Cardiac fibroblast (primary cell): ENCODE measurements at places on chromosomes 13 and 19.

DNA sequence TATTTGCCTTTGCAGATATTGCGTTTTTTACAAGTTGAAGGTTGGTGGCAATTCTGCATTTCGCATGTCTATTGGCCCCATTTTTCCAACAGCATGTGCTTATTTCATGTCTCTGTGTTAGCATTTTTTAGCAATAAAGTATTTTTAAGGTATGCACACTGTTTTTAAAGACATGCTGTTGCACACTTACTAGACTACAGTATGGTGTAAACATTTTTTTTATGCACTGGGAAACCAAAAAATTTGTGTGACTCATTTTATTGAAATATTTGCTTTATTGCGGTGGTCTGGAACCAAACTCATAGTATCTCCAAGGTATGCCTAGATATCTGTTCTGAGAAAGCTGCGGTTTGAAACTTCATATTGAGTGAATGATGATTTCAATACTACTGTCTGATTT is 55.4 kb upstream of the RNF113B start:
- DNase-seq = no peak

DNA sequence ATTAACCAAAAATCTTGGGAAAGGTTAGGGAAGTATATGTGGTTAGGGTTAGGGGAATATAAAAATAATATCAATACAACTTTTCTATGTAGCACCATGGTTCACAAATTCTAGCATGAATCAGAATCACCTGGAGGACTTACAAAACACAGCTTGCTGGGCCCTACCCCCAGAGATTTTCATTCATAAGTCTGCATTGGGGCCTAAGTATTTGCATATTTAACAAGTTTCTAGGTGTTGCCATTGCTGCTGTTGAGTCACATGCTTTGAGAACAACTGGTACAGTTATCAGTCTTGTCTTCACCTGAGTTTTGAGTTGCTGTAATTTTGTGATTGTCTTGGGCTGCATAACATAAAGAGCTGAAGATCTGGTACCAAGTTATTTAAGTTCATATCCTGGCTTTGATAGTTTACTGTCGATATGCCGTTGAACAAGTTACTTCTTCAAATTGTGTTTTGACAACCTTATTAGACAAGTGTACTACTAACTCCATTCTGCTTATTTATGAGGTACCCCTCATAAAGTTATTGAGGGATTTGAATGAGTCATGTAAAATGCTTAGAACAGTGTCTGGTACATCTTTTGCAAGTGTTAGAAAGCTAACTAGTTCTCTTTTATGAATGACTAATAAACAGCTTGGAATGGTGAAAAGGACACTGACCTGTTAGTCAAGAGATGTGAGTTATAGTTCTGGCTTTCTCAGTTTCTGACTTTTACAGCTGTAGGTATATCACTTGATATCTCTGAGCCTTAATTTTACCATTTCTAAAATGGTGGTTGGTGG is 132.9 kb downstream of the PAN3 start:
- no peak for DNase-seq

DNA sequence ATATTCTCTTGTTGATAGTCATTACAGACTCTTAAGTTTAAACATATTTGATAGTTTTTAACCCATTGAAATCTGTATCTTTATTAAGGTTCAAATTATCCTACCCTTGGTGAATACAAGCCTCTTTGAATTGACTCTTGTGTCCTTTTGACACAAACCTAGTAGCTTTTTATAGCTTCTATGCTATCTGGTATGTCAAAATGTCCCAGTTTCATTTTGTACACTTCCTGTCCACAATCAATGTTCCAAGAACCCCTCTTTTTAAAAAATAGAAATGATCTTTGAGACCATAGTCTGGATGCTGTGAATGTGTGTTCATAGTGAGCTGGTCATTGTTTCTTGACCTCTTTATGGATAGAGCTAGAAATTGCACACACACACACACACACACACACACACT is 39.2 kb upstream of the FGF14 start:
- no peak for DNase-seq

DNA sequence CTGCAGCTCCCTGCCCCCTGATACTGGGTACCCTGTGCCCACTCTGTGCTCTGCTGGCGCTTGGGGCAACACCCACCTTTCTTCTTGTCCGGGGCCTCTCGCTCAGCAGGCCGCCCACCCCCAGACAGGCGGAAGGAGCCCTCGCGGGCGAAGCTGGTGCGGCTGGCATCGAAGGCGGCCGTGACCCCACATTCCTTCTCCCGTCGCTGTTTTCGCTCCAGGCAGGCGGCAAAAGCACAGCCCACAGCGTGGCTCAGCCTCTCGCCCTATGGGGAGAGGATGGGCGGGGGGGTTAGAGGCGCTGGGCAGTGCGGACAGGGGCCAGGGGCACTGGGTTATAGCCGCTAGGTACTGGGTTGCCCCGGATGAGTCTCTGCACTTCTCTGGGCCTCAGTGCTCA is 13.3 kb downstream of the NUMBL start:
- no peak for DNase-seq

- DNase-seq = no peak
These were observed 270.9 kb downstream of the DACH1 start for GRCh38 chr13:71596116-71596515.

DNA sequence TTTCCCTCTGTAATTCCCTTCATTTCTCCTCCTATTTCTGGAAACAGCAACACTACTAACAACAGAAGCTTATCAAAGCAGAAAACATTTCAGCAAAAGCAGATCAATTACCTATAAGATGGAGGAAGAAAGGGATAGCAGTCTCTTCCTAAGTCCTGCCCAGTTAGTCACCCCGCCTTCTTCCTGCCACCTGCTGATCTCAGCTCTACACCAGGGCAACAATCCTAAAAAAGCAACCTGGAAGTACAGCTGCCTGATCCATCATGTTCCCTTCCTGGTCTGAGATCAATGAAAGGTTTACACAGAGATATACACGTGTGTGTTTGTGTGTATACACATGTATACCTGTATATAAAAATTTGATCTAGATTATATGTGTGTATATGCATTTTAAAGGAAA is 59.4 kb downstream of the TSC22D1 start:
- no peak for DNase-seq

DNA sequence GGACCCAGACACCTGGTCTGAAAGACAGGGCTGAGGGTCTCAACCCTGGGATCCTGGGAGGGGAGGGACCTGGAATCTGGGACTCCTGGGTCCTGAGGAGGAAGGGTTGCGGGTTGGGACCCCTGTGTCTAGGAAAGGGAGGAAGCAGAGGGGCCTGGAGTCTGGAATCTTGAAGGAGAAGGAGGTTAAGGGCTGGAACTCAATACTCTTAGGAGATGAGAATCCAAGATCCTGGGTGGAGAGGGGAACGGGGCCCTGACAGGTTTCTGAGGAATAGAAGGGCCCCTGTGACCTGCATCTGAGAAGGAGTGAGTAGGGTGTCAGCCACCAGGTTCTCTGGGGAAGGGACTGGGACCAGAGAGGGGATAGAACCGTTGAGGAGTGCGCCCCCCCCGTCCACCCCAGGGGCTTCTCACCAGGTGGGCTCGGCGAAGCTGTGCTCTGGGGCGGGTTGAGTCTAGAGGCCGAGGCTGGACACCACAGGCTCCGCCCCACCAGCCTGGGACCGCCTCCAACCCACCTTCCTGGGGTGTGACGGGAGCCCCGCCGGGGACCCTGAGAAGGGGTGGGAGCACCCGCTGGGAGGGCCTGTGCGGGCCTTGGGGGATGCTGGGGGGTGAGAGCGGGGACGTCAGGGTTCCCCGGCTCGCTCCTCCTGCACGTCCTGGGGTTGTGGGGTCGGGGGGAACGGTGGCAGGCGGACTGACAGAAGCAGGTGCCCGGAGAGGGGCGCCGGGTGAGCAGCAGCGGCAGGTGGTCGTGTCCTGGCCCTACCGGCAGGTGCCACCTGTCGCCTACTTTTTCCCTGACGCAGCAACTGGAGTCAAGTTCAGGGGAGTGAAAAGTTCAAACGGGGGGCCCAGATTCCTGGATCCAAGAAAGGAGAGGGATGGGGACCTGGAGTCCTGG is at the start of gene MAMSTR:
TSS of gene MAMSTR (minus strand) at position 463 of the 909 bp plus-strand sequence. CDS start 694 bp downstream, outside the sequence.
- DNase-seq = no peak

DNA sequence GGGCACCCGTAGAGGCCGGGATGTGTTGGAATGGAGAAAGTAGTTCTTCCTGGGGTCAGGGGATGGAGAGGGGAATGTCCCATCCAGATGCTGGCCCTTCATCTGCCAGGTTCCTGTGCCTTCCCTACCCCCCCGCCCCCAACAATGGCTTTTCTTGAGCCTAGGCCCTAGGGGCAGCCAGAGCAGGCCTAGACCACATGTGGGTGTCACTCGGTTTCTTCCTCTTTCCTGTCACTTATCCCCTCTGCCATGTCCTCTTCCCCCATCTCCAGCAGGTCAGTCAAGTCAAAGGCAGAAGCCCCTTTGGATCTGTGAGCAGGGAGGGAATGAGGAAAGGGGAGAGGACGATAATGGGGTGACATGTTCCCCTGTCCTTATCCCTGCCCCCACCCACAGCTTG is 36.4 kb downstream of the LYL1 start:
- no peak for DNase-seq

GRCh38 chr19:46959894-46960556 is 59.6 kb upstream of the NPAS1 start:
- no peak for DNase-seq

- peak; percentile 37 for DNase-seq
These were observed 2.9 kb upstream of the TLE6 start for GRCh38 chr19:2974342-2975041.

DNA sequence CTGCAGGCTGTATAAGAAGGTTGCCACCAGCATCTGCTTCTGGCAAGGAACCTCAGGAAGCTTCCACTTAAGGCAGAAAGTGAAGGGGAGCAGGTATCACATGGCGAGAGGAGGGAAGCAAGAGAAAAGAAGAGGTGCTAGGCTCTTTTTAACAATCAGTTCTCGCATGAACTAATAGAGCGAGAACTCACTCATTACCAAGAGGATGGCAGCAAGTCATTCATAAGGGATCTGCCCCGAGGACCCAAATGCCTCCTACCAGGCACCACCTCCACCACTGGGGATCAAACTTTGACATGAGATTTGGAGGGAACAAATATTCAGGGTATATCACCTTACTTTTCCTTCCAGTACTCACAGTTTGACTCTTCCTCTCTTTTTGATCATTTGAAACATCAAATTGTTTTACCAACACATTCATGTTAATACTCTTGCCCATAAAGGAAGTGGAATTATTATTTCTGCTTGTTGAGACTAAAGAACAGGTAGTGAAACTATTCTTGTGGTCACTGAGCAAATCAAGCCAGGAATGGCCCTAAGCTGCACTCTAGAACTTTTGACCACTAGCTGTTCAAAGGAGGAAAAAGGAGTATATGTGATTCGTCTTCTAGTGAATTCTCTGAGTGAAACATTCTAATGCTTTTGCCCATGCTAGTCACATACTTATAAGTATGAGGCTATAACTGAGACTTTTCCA is 45.0 kb downstream of the LACC1 start:
- no peak for DNase-seq

DNA sequence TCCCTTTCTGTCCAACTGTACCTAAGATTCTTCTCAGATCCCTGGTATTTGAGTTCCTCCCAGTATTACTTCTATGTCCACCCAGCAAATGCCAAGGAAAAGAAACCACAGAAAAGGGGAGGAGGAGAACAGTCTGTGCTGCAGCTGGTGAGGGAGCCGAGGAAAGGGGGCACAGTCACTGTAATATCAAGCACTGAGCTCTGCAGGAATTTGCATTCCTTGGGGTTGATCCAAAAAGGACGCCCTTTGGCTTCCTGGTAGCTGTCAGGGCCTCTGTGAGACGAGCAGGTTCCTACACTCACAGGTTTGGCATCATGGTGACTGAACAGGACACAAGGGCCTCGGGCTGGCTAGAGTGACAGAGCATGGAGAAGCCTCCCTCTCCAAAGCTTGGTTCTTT is 273.4 kb downstream of the NHLRC3 start:
- peak; percentile 50 for DNase-seq

- DNase-seq = peak; percentile 90
These were observed at the start of gene BCL3 for GRCh38 chr19:44748426-44749254. TSS of gene BCL3 (plus strand) at chr19:44748708. CDS start at chr19:44748791, 83 bp downstream.

- DNase-seq = no peak
These were observed 364.7 kb downstream of the ENOX1 start for GRCh38 chr13:43422116-43422515.

GRCh38 chr13:41813426-41813825 is 147.5 kb downstream of the VWA8 start:
- DNase-seq = peak; percentile 47

DNA sequence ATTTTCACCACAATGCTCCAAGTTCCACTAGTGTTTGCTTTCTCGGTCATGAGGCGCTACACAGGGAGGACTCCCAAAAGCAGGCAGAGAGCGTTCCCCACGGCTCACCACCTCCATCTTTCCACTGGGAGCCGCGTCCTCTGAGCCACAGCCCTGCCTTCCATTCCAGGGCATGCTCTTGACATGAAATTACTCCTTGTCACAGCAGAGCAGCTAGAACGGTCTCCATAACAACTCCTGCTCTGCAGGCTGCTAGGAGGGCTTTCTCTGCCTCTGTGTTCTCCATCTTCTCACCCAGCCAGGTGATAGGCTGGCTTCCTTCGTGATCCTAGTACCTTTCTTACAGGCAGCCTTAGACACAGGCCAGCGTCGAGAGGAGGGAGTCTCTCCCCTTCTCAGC is 171.8 kb upstream of the UBL3 start:
- DNase-seq = no peak

GRCh38 chr19:4009990-4010807 is 2.7 kb downstream of the PIAS4 start:
- DNase-seq = no peak

- DNase-seq = no peak
These were observed 238.5 kb upstream of the TMTC4 start for GRCh38 chr13:100913143-100913542.
